ENCODE measurements at places on chromosomes 1 and 21.

- DNase-seq = no peak
Observed at GRCh38 chr1:66352792-66353191, 181.2 kb upstream of the SGIP1 start.

DNA sequence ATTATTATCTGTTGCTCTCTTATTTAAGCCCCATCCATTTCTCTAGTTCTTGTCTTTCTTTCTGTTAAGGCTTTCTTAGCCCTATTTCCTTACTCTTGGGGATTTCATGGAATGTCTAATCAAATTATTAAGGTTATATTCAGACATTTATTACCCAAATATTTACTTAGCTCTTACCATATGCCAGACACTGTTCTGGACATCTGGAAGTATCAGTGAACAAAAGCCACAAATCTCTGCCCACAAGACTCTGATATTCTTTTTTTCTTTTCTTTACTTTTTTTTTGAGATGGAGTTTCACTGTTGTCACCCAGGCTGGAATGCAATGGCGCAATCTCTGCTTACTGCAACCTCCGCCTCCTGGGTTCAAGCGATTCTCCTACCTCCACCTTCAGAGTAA, 74.3 kb upstream of the NBL1 start:
- DNase-seq = no peak

GRCh38 chr1:23123528-23123927, 45.1 kb downstream of the LUZP1 start:
- DNase-seq = no peak

DNA sequence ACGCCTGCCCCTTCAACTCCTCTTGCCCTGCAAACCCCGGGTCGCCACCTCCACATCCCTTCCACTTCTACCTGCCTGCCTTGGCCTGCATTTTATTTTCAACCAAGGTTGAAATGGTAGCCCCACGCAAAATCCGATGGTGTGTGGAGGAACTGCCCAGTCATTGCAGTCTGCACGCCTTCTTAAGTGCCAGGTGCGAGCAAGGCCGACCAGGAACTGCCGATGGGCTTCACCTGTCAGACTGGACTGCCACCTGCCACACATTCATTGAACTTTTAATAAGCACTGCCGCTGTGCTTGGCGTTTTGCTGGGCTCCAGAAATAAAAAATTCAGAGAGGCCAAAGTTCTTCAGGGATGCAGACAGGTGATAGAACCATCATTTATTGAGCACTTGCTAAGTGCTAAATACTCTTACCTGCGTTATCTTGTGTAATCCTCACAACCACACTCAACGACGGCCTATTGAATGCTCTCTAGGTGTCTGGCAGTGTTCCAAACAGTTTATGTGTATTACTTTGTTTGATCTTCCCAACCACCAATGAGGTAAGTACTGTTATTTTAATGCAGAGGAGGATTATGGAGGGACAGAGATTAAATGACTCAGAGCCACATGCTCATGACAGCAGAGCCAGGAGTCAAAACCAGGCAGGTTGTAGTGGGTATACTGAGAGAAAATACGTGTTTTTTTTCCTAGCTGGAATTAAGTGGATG, 36.2 kb downstream of the CACHD1 start:
- DNase-seq = no peak

DNA sequence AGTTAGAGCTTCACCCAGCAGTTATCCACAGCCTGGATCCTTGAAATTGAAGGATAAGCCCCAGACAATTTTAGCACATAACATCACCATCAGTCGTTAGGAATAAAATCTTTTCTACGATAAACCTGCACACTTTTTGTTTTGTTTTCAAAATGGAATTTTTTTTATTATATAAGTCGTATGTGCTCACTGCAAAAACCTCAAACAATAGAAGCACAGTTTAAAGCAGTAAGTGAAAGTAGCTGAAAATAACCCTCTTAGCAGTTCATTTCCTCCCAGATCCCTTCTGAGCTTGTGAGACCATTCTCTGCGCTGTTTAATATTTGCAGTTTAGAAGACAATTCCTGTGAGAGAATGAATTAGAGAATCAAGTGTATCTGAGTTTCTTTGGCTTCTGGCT, 38.3 kb downstream of the ELK4 start:
- no peak for DNase-seq

DNA sequence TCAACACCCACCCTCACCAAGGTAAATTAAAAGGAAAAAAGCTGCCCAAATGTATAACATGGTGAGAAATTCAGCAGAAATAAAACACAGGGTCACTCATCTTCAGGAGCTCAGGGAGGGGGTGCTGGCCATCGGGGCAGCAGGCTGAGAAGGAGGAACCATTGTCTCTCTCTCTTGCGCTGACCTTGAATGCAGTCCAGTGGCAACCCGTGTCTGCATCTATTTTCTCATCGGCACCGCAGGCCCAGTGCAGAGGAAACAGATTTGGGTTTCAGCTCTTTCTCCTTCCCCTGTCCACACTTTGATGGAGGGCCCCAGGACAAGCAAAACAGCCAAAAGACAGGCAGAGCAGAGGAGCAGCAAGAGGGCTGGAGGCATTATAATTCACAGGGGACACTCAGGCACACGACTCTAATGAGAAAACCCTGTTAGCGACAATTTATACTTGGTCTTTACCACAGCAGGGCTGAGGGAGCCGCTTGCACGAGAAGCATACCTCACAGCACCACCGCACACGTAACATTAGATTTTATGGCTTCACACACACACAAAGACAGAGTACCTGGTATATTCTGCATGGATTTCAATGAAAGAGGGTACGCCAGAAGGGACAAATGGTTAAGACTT, 18.6 kb downstream of the MKNK1 start:
- no peak for DNase-seq

DNA sequence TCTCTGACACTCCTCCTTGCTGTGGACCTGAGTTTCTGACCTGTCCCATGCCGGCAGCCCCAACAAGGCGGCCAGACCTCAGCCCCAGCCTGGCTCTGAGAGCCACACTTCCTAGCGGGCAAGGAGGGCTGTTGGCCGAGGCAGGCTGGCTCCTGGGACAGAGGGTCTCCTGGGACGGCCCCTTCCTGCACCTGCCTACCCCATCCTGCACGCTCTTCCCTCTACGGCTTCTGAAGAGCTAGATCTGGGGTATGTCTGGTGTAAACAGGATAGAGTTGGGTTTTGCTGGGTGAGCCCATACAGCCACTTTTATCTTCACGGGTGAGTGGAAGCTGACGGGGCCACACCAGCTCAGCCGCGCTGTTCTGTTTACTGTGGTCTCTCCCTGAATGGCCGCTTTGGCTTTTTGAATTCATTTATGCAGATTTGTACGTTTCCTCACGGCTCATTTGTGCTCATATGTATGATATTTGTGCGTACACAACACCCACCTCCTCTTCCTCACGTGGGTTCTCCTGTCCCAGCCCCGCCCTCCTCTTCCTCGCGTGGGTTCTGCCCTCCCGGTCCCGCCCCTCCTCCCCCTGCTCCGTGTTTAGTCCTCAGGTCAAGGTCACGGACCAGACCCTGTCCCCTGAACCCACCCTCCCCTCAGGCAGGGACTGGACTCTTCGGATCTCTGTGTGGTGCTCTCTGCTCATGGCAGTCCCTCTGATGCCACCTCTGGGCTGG, 34.7 kb upstream of the POFUT2 start:
- no peak for DNase-seq

DNA sequence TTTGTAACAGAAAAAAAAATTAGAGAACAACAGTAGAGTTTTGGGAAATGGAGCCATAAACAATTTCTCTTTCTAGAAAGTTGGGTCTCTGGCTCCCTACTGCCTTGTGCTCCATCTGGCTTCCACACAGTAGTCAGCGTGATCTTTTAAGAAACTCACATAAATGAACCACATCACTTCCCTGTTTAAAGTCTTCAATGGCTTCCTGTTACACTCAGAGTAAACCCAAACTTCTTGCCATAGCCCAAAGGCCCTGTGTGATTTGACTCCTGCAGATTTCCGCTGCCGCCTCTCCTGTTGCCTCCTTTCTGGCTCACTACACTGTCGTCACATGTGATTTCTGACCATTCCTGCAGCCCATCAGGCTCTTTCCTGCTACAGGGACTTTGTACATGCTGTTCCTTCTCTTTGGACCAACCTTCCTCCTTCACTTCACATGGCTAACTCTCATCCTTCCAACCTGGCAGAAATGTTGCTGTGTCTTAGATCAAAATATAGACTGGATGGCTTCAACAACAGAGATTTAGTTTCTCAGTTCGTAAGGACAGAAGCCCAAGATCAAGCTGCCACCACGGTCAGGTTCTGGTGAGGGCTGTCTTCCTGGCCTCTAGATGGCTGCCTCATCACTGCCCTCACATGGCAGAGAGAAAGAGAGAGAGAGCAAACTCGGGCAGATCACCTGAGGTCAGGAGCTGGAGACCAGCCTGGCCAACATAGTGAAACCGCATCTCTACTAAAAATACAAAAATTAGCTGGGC, 34.0 kb downstream of the OPRD1 start:
- DNase-seq = no peak

GRCh38 chr1:30962609-30963508, 54.3 kb upstream of the SDC3 start:
- DNase-seq = no peak

GRCh38 chr1:184118046-184118445, 66.5 kb downstream of the TSEN15 start:
- DNase-seq = no peak

DNA sequence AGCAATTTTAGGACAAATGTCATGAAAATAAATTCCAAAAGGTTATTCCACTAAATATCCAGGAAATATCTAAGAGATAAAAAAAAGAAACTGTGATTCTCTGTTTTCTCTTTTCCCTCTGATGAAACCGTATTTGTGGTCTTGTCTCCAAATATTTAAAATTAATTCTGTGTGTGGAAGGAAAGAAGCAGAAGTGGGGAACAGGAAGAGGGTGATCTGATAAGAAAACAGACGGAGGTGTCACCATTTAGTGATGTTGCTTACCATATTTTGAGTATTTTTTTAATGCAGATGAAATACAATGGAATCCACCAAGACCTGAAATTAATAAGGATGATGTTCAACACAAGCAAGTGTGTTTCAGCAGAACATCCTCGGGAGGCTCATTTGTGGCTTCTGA, 29.6 kb downstream of the CLCA1 start:
- DNase-seq = no peak

DNA sequence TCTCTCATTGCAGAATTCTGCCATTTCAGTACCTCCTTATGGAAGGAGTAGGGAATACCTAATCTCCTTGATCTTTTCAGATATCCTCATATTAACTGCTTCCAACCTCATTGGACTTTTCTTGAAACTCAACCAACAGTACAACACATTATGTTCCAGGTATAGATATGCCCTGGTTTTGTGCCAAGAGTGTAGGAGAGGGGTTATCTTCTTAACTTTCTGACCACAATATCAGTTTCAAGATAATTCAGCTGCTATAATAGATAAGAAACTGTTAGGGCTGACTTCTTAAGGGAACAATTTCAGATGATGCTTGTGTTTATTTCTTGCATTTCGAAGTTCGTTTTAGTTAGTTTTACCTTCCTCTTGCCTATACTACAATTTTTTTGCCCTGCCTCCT, 2.1 kb upstream of the LPGAT1 start:
- no peak for DNase-seq

- no peak for DNase-seq
Observed at GRCh38 chr21:16013570-16013969, 283.8 kb downstream of the USP25 start.

- DNase-seq = peak; percentile 52
Observed at GRCh38 chr1:6634371-6635052, 9.8 kb downstream of the THAP3 start.

DNA sequence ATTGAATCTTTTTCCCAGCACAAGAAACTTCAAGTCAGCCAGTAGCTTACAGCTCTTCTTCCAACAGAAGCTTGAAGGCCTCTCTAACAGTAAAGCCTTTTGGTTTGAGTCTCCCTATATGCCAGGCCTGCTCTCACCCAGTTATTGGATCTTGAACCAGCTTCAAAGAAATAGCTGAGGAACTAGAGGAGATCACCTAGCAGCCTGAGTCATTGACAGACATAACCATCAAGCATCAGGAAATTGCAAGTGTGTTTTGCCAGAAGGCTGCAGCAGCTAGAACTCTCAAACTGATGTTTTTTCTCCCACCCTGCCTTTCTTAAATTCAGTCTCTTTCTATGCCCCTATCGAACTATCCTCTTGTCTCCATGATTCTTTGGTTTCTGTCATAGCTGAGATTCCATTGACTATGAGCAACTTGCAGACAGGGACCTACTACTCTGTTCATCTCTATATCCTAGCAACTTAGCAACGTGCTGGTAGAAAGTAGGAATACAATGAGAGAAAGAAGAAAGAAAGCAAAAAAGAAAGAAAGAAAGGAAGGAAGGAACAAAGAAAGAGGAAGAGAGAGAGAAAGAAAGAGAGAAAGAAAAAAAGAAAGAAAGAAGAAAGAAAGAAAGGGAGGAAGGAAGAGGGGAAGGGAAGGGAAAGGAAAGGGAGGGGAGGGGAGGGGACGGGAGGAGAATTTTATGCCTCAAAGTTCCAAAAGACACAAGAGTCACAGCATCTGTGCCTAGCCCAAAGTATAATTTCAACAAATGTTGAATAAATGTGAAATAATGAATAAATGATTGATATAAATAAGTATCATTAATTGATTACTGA, 60.0 kb upstream of the FGGY start:
- DNase-seq = no peak

GRCh38 chr1:117059334-117059677, 820 bp upstream of the TTF2 start:
- peak; percentile 79 for DNase-seq

- no peak for DNase-seq
Observed at GRCh38 chr1:44366371-44366975, 11.4 kb upstream of the ERI3 start.

DNA sequence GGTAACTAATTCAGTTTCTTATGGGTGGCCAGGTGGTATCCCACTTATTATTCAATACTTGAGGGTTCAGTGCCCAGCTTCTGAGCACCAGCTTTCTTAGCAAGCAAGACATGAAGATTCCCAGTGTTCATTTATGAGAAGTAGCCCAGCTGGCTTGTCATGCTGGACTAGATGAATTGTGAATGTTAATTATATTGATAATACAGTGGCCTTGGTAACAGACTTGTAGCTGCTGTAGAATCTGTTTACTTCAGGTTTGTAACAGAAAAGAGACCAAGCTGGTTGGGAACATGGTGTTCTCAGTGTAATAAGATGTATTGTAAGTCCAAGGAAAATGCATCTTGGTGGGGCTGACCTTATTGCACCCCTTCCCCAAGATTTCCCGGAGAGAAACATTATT, 10.1 kb downstream of the AHCYL1 start:
- DNase-seq = no peak

GRCh38 chr1:63635681-63636080, 42.5 kb downstream of the PGM1 start:
- no peak for DNase-seq

Measured in activated naive CD8-positive, alpha-beta T cell treated with anti-CD3 and anti-CD28 coated beads, Interleukin-2, amount 10 ng/mL, durations not matched to agents 7 days and 5 days (primary cell).